ENCODE measurements at places on chromosomes 7 and 10. TPM values are rescaled to one million over a fixed set of nuclear protein-coding genes. Genes with fewer than 3 reads are reported as not detected.

GRCh38 chr10:66927971-66928770 is 2.3 kb downstream of the LRRTM3 start:
- no peak for DNase-seq

GRCh38 chr7:21353388-21353780 is 74.5 kb upstream of the SP4 start:
- DNase-seq = no peak

The CCDC172 gene
- total RNA-seq = not detected

The HTR5A gene
- not detected for total RNA-seq

DNA sequence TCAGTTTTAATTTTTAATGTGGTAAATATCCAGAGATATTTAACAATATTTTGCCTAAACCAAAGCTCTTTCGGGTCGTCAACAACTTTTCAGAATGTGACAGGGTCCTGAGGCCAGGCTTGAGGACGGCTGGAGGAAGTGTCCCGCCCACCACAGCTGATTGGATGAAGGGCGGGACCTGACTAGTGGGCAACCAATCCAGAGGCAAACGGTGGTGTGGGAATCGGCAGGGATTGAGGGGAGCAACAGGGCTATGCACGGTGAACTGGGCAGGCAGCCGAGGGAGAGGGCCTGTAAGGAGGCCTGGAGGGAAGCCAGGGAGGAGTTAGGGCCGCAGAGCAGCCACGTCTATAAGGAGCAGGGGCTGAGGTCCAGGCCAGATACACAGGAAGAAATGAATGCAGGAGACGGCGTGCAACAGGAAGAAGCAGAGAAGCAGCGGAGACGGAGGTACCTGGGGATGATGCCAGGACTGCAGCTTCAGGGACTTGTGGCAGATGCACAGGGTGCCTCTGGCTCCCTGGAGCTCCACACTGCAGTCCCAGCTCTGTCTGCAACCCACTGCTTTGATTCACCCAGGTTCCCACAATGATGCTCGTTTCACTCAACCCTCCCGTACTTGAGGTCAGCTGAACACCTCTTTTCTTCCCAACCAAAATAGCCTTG is 46.1 kb upstream of the ZMIZ1 start:
- DNase-seq = peak; percentile 63

DNA sequence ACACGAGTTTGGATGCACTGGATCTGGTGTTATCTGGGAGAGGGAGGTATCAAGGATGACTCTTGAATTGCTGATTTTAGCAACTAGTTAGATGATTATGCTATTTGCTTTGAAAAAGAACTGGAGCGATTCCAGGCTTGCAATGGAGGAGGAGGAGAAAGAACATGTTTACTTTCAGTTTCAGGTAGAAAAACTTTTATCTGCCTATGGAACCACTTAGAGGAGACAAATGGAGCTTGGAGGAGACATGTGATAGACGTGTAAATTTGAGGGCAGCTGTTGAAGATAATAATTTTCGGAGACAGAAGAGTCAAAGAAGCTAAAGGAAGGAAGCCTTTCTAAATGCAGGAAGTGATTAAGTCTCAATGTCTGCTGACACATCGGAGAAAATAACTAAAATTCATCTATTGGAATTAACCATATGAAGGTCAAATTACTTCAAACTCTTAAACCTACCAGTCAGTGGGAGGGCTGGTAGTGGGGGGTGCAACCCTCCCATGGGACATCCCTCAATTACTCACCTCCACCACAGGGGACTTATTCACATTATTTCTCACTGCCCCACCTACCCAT is 56.4 kb upstream of the GNAI1 start:
- peak; percentile 61 for DNase-seq

DNA sequence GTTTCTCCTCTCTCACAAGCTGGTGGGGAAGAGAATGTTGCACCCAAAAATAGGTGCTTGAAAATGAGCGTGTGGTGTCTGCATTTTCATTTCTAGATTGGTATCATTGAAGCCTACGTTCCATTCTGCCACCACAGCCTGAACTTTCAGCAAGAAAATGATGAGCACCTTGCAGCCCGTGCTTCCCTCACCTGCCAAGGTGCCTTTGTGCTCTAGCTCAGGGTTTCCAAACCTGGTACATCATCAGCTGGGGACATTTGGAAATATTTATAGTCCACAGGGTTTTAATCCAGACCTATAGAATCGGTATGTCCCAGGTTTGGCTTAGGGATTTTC is 701.2 kb downstream of the AUTS2 start:
- no peak for DNase-seq

The LIPF gene
- total RNA-seq = not detected

The ARHGEF5 gene
- total RNA-seq = 17.7 TPM

- DNase-seq = no peak
These were observed 76.0 kb upstream of the RET start for GRCh38 chr10:43000651-43001426.

GRCh38 chr10:52436664-52437063 is 122.6 kb downstream of the DKK1 start:
- DNase-seq = no peak

DNA sequence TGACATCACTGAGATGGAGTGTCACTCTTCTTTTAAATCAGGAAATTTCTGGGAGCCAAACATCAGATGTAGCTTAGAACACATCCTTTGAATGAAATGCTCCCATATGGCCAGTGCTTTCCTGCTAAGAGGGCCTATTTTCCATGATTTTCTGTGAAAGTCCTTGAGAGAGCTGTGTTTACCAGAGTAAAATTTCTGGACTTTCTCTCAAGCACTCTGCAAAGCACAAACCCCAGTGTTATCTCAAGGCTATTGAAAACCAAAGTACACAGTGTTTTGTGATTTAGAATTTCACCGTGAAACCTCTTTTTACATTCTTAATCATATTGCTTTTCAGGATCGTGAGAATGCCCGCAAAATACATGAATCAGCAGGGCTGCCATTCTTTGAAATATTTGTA is 54.0 kb downstream of the PAPSS2 start:
- no peak for DNase-seq

The SMO gene
- 15.5 TPM for total RNA-seq

The GPR15LG gene
- not detected for total RNA-seq

DNA sequence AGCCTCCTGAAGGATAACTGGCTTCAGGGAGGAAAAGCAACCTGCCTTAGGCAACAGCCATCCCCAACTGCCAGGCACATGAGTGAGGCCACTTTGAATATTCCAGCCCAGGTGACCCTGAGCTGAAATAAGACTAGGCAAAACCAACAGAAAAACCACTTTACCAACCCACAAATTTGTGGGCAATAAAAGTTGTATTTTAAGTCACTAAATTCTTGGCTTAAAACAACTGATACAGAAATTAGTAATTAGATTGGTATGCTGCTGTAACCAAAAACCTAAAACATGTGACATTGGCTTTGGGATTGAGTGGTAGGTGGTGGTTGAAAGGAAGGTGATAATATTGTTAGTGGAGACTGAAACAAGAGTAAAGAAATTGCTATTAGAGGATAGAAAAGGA is 39.9 kb downstream of the ABCB4 start:
- peak; percentile 55 for DNase-seq

GRCh38 chr10:73459683-73460314 is 26.4 kb upstream of the MSS51 start:
- no peak for DNase-seq

DNA sequence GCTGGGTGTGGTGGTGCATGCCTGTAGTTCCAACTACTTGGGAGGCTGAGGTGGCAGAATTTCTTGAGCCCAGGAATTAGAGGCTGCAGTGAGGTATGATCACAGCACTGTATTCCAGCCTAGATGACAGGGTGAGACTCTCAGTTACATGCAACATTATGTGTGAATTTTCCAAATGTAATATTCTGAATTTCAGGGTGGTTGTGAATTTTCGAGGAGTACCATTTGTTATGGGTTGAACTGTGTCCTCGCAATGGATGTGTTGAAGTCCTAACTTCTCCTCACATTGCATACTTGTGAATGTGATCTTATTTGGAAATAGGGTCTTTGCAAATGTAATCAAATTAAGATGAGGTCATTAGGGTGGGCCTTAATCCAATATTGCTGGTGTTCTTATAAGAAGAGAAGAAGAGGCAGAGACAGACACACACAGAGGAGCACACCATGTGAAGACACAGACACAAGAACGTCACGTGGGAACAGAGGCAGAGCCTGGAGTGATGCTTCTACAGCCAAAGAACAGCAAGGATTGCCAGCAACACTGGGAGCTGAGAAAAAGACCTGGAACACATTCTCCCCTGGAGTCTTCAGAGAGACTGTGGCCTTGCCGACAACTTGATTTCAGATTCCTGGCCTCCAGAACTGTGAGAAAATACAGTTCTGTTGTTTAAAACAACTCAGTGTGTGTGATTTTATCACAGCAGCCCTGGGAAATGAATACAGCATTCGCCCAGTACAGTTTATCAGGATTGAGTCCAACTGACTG is 91.9 kb downstream of the ZNF783 start:
- no peak for DNase-seq

GRCh38 chr10:92573798-92574547 is at the start of gene IDE:
Gene IDE, minus strand, starts transcription at chr10:92574093. Its CDS starts 74 bp downstream, at chr10:92574019.
- peak; percentile 76 for DNase-seq

The SMIM30 gene
- total RNA-seq = 28.9 TPM

DNA sequence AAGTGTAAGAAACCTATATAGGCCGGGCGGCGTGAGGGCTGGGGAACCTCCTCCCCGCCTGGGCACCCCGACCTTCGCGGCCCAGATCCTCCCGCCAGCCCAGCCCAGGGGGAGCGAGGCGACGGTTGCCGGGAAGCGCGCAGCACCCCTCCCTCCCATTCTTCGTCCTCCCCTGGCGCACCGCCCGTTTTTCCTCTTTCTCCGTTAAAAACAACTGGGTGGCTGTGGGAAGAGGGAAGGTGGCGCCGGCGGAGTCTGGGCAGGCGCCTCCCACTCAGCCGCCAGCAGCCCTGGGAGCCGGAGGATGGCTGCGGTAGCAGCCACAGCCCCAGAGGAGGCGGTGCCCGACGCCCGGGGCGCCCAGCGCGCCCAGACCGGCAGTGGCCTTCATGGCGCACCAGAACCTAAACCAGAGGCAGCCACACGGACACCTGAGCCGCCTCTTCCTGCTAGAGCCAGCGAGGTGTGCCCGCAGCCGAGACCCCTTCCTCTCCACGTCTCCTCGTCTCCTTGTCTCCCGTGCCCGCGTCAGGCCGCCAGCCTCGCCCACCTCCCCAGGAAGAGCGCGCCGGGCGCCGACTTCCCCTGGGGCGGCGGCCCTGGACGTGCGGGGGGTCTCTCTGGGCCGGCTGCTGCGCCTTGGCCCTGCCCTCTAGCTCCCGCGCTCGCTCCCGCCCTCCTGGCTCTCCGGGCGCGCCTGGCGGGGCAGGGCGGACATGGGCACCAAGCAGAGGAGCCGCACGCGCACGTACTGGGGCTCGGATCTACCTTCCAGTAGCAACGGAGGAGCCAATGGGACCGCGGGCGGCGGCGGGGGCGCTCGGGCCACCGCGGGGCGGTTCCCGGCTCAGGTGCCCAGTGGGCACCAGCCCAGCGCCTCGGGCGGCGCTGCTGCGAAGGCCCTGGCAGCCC is 32.8 kb upstream of the SFTPD start:
- DNase-seq = peak; percentile 97

The ATOH7 gene
- not detected for total RNA-seq

The LEP gene
- not detected for total RNA-seq

DNA sequence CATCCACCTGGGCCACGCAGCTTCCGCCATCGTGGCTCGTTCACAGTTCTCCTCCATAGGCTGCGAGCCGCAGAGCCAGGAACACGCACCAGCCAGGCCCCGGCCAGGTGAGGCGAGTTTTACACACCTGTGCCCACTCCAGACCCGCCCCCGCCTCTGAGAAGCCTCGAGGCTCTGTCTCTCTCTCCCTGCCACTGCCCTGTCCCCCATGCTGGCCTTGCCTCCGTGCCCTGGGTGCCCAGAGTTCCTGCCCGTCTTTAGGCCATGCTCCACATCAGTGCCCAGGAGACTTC is 142.2 kb downstream of the SLIT1 start:
- no peak for DNase-seq

DNA sequence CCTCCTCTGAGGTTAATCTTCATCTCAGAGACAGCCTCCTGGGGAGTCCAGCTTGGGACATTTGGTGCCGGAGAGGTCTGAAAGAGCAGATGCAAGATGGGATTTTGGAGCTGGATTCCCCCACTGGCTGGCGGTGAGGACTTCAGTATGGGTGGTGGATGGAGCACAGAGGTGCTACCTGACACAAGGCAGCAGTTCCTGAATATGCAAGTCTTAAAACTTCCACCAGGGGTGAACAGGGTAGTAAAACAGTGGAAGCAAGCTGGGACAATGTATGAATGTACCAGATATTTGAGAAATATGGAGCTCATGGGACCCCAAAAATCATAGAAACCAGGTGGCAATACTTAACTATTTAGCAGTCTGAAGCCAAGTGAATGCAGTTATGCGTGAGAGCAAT is 4.8 kb upstream of the TAF3 start:
- DNase-seq = no peak

The EVX1 gene
- total RNA-seq = 0.35 TPM

The SFRP4 gene
- total RNA-seq = not detected
